Cardiac fibroblast (primary cell): ENCODE measurements at places on chromosomes 3 and 15.
A peak's percentile ranks its signal among the peaks of the same experiment; 100 is the strongest.

GRCh38 chr15:59557581-59557980, 54.0 kb upstream of the GCNT3 start:
- no peak for DNase-seq

DNA sequence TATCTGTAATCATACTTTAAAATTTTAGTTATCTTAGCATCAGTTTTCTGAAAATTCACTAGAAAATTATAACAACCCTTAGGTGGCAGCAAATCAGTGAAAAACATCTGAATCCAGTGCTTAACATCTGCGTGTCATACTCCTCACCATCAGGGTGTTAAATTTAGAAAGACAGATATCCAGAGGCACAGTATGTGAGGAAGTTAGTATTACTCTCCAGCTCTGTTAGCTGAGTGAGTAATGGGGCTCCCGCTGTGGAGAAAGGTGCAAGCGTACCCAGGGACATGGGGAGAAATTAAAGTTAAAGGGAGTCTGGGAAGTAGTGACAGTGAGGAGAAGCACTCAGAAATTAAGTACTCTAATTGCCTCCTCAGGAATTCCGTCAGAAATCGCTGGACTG, 50.9 kb downstream of the CEP63 start:
- no peak for DNase-seq

GRCh38 chr3:182490596-182491491, 302.5 kb upstream of the ATP11B start:
- DNase-seq: peak; percentile 13

DNA sequence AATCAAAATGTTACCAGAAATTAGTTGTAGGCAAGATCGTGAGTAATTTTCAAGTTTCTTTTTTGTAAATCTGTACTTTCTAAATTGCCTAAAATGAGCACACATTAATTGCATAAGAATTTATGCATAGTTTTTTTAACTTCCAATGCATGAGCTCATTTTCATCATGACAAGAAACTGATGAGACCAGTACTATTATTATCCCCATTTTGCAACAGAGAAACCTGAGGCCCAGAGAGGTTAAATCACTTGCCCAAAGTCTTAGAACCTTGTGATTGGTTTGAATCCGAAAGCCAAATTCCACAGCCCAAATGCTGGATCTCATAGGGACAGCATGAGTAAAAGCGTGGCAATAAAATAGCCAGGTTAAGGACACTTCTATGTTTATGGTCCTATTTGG, 274.7 kb downstream of the ERC2 start:
- DNase-seq: no peak

- peak; percentile 11 for DNase-seq
Observed at GRCh38 chr15:44094781-44095180, 100.3 kb downstream of the FRMD5 start.

- no peak for DNase-seq
Observed at GRCh38 chr3:153591561-153592245, 429.7 kb downstream of the RAP2B start.

DNA sequence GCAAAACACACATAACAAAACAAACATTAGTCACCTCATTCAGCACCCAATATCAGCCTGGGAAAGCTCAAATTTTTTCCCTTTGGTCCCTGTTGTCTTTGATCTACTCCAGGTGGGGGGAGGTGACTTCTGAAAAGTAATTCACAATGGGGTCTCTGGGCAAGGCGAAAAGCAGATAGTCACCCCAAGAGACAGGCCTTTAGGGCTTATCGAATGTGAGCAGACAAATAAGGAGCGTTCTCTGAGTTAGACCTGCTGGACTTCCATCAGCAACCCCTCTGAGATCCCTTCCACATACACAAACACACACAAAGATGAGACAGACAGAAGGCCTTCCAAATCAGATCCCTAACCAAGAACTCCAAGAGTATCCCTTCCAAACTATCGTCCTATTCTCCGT, 171.0 kb upstream of the SMAD3 start:
- DNase-seq: no peak

DNA sequence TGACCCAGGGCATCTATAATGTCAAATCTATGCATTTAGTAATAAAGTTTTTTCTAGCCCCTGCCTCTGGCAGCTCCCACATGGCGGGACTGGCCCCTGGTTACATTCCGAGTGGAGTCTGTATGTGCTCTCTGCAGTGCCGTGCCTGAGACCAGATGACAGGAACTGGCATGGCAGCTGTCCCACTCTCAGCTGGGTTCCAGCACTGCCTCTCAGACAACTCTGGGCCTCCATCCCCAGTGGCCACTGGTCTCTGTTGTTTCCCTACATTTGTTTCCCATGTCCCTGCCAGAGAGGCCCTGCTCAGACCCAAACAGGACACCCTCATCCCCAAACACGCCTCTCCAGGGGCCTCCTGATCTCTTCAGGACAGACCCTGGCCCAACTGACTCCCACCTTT, 109.3 kb downstream of the OCA2 start:
- DNase-seq: no peak

- peak; percentile 55 for DNase-seq
Observed at GRCh38 chr15:49686599-49686998, 65.8 kb downstream of the DTWD1 start.

DNA sequence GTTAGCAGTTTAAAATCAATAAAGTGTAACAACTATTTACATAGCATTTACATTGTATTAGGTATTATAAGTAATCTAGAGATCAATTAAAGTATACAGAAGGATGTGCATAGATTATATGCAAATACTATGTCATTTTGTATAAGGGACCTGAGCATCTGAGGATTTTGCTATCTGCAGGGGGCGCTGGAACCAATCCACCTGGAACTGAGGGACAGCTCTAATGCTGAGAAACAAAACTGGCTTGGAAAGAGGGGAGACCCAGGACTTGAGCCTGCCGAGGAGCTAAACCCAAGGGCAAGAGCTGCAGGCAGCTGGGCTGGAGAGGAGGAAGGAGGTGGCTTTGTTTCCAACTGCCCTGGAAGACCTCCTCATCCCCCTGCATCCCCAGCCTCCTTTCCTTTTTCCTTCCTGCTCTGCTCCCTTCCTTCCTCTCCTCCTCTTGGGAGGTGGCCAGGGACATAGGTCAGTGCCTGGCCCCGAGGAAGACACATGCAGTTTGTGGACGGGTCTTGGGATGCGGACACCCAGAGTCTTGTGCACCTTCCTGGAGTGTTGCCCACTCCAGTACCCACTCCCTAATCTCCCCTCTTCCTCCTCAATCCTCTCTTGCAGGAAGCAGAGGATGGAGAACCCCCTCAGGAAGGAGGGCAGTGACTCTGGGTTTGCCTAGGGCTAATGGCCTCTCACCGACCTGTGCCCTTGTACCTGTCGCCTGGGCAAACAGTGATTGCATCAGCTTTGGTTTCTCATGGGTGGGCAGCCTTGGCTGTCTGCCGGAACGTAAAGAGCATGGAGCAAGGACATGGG, 825 bp upstream of the RTP3 start:
- DNase-seq: no peak

- DNase-seq: no peak
Observed at GRCh38 chr3:66823009-66823397, 175.1 kb upstream of the KBTBD8 start.

- no peak for DNase-seq
Observed at GRCh38 chr15:51828621-51829375, 655 bp upstream of the TMOD3 start.

DNA sequence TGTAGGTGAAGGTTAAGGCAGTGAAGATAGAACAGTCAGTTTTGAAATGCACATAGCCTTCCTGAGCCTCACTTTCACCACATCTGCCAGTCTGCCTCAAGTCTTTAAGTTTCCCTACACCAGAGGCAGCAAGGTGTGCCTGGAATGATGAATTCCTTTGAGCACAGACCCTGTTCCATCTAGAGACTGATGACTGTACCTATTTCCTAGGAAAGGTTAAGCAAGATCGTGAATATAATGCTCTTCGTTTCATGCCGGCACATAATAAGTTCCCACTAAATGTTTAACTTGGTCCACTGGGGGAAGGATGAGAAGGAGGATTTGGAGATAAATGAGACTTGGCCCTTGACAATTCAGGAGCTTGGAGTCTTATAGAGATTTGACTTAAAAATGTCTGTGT, 141.9 kb downstream of the LPP start:
- DNase-seq: no peak

DNA sequence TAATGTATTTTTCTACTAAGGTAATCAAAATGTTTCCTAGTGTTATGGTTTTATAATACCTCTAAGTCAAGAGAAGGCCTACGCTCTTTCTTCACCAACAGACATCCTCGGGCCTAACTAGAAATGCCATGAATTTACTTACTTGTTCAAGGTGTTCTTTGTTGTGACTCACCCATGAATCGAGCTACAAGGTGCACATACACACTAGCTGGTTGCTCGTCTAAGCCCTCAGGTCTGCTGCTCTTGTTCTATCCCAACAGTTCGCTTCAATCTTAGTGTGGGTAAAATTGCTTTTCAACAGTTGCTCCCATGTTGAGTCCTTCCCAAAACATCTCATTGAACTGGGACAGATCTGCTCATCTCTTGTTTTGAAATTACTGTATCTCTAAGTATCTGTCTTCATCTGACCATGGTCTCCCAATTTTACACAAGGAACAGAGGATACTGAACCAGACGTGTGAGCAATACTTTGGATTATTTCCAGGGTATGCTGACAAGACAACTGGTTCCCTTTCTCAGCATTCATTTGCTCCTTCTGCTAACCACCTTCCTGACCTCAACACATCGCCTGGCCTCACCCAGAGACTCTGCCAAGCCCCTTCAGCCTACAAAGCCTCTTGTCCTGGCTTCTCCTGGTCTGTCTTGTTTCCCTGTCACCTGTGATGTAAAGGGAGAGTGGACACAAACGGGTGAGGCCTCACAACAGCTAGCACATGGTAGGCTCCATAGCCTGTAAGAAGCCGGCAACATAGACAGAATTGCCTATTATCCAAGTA, 84.2 kb downstream of the NEDD4 start:
- peak; percentile 79 for DNase-seq

DNA sequence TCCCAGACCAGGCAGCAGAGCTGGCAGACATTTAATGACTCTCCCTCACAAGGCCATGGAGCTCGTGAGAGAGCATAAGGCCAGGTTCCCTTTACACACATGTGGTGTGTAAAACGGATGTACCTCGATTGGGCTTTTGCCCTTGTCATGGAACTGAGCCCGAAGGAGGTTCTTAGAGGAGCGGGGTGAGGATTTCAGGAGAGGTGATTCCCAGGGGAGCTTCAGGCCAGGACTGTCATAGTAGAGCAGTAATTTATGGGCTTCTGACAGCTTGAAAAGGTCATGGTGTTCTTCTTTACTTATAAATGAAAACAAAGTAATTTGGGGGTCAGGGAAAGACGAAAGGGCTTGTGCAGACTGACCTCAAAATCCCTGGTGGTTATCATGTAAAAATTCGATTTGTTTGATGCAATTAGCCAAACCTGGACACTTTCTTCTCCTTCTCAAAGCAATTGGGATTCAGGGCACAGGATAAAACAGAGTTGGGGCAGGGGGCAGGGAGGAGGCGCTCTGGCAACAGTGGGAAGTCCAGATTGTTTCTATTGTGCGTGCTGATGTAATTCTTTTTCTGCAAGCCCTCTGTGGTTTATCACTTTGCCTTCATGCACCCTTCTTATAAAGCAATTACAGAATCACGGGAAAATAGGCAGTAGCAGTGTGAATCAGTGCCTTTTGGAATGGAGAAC, 51.0 kb downstream of the CACNA1D start:
- no peak for DNase-seq

GRCh38 chr3:32175607-32176197, 62.8 kb upstream of the CMTM8 start:
- peak; percentile 83 for DNase-seq

DNA sequence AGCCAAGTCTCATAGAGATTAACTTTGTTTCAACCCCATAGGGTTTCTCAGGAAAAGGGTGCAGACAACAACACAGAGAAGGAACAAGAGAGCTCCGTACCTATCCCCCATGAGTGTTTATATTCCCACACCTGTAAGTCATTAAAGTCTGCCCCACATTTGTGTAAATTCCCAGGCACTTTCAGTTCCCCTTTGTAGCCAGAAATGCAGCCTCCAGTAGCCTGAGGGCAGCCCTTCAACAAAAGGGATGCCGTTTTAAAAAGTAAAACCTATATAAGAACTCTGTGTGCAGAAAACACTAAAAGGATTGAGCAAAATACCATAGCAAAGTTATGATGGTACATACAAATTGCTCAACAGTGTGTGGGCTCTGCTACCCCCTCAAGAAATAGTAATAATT, 59.7 kb upstream of the TMEM108 start:
- no peak for DNase-seq

DNA sequence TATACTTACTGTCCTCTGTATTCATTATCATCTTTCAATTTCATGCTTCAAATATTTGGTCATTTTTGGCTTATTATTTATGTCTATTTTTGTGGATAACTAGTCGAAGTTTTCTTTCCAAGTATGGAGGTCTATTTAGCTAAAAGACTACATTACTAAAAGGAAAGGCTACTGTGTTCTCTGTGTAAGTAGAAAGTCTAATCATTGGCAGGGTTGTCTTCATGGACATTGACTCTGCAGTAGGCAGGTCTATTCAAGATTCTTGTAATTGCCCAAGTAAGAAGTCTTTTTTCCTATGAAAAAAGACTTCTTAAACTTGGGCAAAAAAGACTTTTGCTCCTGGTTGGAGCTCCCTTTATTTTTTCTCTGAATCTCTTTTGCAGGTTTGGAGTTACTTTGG, 368.6 kb upstream of the GRM7 start:
- no peak for DNase-seq
